ENCODE measurements at places on chromosomes 6 and 20. TPM values are rescaled to one million over a fixed set of nuclear protein-coding genes. Genes with fewer than 3 reads are reported as not detected.
A peak's percentile ranks its signal among the peaks of the same experiment; 100 is the strongest.

DNA sequence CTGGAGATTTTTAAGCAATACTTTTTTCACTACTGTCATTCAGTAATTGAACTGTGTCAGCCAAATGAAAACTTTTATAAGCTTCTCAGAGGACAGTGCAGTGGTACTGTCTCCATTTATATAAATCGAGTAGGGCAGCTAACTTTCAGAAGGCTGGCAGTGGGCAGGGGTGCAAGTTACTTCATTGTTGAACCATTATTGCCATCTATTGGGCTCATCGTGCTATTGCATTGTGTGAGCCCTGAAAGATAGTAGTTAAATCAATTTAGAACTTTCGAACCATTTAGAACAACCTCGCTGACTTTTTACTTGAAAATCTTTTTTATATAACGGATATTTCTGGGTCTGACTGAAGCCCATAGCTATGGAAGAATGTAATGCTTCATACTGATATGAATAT, 347.8 kb upstream of the PLCB4 start:
- DNase-seq, result peak; percentile 52

DNA sequence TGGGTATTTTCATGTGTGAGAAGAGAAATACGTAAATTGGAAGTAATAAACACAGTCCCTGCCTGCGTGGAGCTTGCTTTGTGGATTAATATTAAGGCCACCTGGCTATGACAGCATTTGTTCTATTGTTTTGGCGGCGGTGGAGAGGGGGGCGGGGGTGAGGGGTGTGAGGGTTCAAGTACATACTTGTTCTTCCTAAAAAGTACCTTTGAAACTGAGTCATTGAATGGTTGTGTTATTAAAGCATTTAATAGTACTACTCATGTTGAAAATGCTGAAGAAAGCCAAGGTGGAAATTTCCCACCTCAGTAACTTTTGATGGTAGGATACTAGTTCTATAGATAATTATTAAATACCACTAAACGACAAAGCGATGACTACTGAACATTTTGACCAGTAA, 95.0 kb downstream of the FOXC1 start:
- no peak for DNase-seq

DNA sequence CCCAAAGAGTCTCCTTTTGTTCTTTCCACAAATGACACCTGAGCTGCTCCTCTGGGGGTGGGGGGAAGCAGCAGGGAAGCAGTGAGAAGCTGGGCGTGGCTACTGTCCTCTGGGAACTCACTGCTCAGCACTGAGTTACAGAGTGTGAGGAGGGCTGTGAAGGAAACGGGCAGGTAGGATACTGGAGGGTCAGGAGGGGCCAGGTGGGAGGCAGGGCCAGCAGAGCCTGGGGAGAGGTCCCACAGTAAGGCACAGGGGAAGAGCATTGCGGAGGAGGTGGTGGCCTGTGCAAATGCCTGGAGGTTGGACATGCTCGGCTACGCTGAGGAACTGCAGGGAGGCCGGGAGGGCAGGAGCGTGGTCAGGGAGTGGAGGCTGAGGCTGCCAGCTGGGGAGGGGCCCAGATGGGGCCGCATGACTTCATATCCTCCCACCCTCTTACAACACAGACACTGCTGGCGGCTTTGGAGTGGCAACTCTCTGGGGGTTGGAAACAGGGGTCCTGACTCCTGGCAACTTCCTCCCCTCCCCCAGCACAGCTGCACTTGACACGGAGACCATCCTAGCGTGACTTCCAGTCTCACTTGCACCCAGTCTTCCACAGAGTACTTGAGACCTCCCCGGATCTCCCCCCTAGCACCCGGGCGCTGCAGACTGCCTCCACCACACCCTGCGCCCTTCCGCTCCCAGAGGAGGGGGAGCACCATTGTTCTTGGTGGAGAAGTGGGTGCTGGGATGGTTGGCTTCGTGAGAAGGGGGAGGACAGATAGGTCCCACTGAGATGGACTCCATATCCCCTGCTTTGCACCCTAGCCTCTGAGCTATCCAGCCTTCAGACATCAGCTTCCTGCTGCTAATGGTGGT, 34.2 kb downstream of the RBM38 start:
- no peak for DNase-seq

- DNase-seq, result no peak
These were observed 13.1 kb downstream of the SRPK1 start for GRCh38 chr6:35907750-35908149.

- peak; percentile 94 for DNase-seq
These were observed 987 bp upstream of the QKI start for GRCh38 chr6:163413345-163414116.

- peak; percentile 69 for DNase-seq
These were observed 368.9 kb upstream of the JARID2 start for GRCh38 chr6:14876778-14877613.

- no peak for DNase-seq
These were observed 968.4 kb upstream of the SLC35B3 start for GRCh38 chr6:9403736-9404135.

DNA sequence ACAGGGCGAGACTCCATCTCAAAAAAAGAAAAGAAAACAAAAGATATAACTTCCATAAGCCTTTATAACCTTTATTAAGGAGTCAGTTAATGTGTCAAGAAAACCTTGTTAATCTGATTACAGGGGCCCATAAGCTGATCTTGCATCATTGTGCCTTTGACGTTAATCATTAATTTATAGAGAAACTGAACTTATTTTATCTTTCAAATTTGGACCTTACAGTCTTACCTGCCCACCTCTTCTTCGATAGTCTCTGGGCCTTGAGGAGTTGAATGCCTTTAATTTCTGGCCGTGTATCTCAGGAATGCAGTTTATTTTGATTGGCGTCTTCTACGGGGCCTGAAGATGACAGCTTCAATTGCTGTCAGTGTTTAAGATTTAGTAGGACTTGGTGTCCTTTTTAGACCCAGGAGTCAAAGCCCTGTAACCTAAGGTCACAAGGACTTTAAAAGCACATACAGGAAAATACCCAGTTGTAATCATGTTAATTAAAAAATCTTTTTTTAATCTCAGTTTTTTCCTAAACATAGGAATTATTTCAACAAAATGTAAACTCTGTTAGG, 5.8 kb downstream of the ACOT13 start:
- DNase-seq, result no peak

DNA sequence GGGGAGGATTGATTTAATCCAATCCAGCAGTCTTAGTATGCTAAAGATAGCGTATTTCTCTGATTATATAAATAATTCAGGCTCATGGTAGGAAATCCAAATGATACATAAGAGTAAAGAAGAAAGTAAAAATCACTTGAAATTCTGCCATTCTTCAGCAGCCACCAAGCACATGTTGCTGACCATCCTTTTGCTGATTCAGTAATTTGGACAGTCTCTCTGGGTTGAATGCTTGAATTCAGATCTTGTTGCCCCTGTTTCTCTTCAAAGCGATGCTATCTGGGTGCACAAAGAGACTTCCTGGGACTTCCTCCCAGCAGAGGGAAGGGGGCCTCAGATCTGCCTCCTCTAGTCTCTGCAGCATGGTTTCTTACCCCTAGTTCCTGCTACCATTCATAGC, 609.1 kb downstream of the UTRN start:
- DNase-seq, result no peak

GRCh38 chr6:118495485-118496280, 52.4 kb upstream of the PLN start:
- no peak for DNase-seq

- no peak for DNase-seq
These were observed 27.1 kb upstream of the KIAA1586 start for GRCh38 chr6:57019434-57019833.

GRCh38 chr6:3446184-3446583, 10.7 kb downstream of the SLC22A23 start:
- DNase-seq, result no peak

DNA sequence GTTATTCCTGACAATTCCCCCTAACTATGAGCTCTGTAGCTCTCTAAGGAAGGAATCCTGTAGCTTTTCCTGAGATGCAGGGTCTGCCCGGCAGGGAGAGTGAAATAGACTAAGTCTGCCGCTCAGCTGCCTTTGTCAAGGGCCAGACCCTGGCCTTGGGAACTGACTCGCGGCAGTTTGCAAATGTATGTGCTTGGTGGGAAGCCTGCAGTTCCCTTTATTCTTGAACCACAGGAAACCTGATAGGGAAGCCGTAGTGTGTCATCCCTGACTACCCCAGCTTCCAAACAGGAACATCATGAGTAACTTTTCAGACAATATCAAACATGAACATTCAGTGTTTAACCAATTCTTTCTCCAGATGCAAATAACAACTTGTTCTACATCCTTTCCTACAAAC, 78.7 kb upstream of the IFNGR1 start:
- no peak for DNase-seq

- no peak for DNase-seq
These were observed 85.8 kb downstream of the BCAS1 start for GRCh38 chr20:53984356-53985149.

The SLCO4A1 gene
- total RNA-seq, result 13.3 TPM

The CPNE1 gene
- total RNA-seq, result 122 TPM

The APOBEC2 gene
- not detected for total RNA-seq

The PMEPA1 gene
- total RNA-seq, result 4.9 TPM

The SYCP2L gene
- total RNA-seq, result not detected

The CDC40 gene
- 32.5 TPM for total RNA-seq

The TMC2 gene
- not detected for total RNA-seq

The FAM83C gene
- total RNA-seq, result not detected

The FNDC1 gene
- total RNA-seq, result 5.7 TPM

The CEP85L gene
- 6.5 TPM for total RNA-seq

The MCHR2 gene
- total RNA-seq, result not detected

The HTR1B gene
- total RNA-seq, result not detected

The GPX5 gene
- not detected for total RNA-seq
